ENCODE measurements at places on chromosomes 16 and 17.

- no peak for DNase-seq
These were observed 63.2 kb downstream of the NKD1 start for GRCh38 chr16:50611332-50611934.

- DNase-seq, result no peak
These were observed 144.4 kb downstream of the CCT6B start for GRCh38 chr17:34816848-34817247.

DNA sequence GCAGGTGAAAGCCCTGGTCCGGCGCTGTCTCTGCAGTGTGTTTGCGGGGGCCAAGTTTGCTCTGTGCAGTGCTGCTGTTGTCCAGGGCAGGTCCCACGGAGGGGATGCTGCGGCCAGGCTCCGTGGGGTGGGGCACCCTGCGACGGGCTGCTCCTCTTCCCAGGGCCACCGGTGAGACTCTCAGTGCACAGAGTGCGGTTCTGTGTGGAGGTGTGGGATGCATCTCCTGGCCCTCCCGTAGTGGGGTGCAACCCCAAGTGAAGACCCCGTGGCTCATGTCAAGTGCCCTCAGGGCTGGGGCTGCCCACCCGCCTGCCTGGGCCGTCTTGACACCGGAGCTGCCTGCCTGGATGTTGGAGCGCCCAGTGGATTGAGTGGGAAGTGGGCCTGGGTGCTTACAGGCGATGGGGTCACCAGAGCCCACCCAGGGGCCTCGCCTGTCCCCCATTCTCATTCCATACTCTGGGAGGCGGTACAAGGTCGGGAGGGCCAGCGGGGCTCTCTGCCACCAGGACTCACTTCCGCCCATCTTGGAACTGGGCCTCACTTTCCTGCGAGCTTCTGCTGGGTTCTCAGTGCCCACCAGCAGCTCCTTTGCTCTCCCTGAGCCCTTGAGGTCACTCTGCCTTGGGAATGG, 119.9 kb downstream of the BANP start:
- DNase-seq, result no peak

- DNase-seq, result no peak
These were observed 29.1 kb downstream of the DUSP14 start for GRCh38 chr17:37518826-37519225.

- DNase-seq, result no peak
These were observed 114.7 kb downstream of the IRX3 start for GRCh38 chr16:54171626-54172537.

GRCh38 chr16:2966808-2967191, 2.3 kb upstream of the PAQR4 start:
- DNase-seq, result no peak

All from stimulated activated CD8-positive, alpha-beta memory T cell treated with anti-CD3 and anti-CD28 coated beads, Interleukin-4, amount 100 ng/mL, for 1 hour (primary cell).